ENCODE measurements at places on chromosomes 2 and 18. TPM values are rescaled to one million over a fixed set of nuclear protein-coding genes. Genes with fewer than 3 reads are reported as not detected.

CNGA3 gene
- not detected for total RNA-seq

DNA sequence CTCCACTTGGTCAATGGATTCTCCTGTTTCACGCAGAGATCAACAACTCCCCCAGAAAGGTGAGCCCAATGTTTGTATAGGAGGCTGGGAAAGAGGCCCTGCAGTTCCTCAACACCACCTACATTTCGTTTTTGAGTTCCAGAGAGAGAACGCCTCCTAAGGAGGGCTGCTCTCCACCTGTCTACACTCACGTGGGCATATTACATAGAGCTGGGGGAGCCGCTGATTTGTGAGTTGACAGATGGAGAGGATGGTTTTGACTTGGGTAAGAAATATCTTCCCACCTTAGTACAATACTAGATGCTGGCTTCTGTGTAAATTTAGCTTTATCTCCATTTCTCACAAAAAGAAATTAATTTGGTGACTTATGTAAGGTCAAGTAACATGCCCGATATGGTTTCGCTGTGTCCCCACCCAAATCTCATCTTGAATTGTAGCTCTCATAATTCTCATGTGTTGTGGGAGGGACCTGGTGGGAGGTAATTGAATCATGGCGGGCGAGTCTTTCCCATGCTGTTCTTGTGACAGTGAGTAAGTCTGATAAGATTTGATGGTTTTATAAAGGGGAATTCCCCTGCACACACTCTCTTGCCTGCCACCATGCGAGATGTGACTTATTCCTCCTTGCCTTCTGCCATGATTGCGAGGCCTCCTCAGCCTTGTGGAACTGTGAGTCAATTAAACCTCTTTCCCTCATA lies 274.5 kb upstream of the PXDN start:
- no peak for DNase-seq

DNA sequence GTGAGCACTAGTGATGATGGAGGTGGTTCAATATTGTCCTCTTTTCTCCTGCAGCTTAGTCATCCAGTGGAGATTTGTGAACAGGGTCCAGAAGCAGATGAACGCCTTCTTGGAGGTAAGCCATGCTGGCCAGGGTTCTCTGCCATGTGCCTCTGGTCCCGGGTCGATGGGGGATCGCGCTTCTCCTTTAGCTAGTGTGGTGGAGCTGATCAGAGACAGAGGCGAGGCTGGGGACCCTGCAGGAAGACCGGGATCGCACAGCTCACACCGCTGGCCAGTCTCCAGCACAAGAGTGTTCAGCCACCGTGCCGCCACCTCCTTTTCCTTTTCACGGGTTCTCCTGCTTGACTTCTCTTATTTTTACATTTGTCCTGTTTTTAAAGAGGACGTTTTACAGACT lies 243.4 kb downstream of the ALPK2 start:
- DNase-seq: no peak

GRCh38 chr2:51424418-51424817 lies 392.5 kb upstream of the NRXN1 start:
- DNase-seq: no peak

DNA sequence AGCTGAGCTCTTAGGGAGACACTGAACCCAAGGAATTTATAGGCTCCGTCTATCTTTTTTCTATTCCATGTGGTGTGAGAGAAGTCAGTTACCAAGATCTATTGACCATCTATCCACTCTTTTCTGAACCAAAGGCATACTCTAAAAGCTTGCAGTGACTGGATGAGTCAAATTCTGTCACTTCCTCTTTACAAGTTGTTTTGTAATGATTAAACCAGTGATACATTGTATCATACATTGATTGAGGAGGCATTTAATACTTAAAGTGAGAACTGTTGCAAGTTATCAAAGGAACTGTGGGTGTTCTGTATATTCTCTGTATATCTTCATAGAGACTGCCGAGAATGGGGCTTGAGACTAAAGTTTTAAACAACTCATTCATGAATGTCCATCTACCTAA lies 188.8 kb downstream of the CAMKMT start:
- DNase-seq: no peak

- no peak for DNase-seq
Measured at GRCh38 chr2:231600619-231601355, 8.1 kb downstream of the TEX44 start.

- no peak for DNase-seq
Measured at GRCh38 chr2:96788442-96789244, 27.4 kb upstream of the CNNM3 start.

GRCh38 chr2:60312618-60313017 lies 240.8 kb downstream of the BCL11A start:
- DNase-seq: no peak

SERPINB11 gene
- total RNA-seq: not detected

DNA sequence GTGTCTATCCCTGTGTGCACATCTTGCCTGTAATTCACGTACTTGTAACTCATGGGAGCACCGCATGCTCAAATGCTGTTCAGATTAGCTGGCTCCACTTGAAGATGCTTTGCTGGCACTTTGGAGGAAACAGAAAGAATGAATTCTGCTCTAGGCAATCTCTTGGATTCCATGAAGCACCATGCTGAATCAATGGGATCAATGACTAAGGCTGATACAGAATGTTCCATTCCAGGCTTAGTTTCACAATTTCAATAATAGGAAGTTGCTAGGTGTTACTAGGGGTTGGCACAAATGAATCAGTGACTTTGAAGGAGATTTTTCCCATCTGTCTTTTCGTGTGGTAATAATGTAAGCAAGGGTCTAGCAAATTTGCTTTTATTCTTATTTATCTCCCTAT lies 328.8 kb downstream of the OSR1 start:
- DNase-seq: no peak

DNA sequence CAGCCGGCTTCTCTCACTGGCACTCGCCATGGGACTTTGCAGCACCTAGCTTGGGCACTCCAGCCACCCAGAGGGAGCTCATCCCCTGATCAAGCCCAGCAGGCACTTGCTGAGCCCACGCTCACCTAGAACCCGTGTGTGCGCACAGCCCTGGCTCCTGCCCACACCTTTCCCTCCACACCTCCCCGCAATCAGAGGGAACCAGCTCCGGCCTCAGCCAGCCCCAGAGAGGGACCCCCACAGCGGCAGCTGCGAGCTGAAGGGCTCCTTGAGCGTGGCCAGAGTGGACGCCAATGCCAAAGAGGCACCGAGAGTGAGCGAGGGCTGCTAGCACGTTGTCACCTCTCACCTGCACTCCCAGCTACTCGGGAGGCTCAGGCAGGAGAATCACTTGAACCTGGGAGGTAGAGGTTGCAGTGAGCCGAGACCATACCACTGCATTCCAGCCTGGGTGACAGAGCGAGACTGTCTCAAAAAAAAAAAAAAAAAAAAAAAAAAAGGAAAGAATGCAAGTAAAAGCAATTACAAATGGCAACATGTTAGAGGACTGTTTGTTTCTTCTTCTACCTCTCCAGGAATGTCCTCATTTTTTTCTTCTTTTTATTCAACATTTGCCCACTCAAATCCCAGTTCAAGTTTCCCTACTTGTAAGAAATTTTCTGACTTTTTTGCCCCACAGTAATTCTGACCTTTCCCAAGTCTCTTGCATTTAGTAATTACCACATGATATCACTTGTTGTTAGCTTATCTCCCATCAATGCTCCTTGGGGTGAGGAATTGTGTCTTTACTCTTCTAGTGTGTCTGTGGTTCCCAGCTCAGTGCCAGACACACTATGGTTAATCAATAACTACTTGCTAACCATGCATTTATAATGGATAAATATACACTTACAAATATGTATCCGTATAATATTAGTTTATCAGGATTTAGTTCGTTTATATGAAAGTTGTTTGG lies 40.6 kb upstream of the ST3GAL5 start:
- DNase-seq: no peak

DNA sequence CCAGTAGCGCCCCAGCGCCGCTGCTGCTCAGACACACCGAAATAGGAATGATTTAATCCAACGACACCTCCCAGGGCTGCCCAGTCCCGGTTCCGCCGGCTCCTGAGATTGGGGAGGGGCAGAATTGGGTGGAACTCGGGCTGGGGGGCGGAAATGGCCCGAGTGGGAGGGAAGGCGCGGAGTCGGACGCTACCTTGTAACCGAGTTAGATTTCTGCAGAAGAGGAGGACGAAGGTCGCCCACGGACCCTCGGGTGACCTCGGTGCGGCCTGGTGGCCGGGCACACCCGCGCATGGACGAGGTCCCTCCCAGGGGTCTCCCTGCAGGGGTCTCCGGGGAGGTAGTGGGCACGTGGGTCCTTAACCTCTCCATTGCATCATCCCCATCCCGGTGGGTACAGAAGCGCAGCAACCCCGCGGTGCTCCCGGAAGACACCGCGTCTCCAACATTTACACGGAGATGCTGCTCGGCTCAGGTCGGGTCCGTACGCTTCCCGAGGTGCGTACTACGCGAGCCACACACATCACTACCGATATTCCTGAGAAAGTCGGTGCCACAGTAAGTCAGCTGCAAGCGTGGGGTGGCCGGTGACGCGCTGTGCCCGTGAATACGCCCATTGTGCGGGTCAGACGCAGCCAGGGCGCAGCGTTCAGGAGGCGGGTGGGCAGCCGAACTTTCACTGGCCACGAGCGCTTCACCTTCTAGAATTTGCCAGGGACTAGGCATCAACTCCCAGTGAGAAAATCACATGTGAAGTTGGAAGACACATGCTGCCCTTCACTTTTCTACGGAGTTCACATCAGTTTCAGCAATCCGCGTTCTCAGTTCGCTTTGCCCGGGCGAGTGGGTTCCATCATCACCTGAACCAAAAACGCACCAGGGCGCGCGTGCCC lies 3.0 kb downstream of the ZNF516 start:
- DNase-seq: peak; percentile 40
